Esophagus mucosa (tissue), 1 donor: ENCODE measurements at places on chromosomes 13 and 19. TPM values are rescaled to one million over a fixed set of nuclear protein-coding genes. Genes with fewer than 3 reads are reported as not detected.

DNA sequence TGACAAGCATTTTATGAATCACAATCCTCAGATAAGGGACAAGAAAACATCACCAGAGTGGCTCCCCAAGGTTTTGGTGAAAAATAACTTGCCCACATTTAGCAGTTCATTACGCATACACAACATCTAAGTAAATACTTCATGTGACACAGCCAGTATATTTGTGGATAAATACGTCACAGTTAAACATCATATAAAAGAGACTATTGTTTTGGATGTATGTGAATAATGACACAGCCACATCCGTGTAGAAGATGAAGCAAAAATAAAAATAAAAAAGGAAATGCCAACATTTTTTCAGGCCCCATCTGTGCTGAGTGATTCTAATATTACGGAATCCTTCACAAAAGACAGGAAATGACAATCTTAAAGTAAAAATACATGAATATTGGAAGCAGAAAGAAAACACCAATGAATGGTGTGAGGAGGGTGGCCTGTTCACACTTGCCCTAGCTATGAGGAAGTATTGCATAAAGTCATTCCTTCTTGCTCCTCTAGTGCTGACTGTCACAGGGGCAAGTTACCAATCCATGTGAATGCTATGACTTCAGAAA, 457.1 kb downstream of the KLF12 start:
- ATAC-seq, result peak; percentile 94

GRCh38 chr13:111516712-111517640, 196.5 kb downstream of the TEX29 start:
- ATAC-seq, result no peak

- ATAC-seq, result no peak
These were observed 117.8 kb downstream of the RAB20 start for GRCh38 chr13:110443622-110444225.

- no peak for ATAC-seq
These were observed 66.0 kb downstream of the EPS15L1 start for GRCh38 chr19:16405797-16406196.

- no peak for ATAC-seq
These were observed 980 bp downstream of the BCKDHA start for GRCh38 chr19:41398598-41398997.

- ATAC-seq, result no peak
These were observed 3.2 kb upstream of the PDE4C start for GRCh38 chr19:18229474-18229873.

- peak; percentile 71 for ATAC-seq
These were observed 27.9 kb upstream of the KLF2 start for GRCh38 chr19:16296713-16297112.

GRCh38 chr19:3323026-3323425, 43.4 kb upstream of the NFIC start:
- no peak for ATAC-seq

DNA sequence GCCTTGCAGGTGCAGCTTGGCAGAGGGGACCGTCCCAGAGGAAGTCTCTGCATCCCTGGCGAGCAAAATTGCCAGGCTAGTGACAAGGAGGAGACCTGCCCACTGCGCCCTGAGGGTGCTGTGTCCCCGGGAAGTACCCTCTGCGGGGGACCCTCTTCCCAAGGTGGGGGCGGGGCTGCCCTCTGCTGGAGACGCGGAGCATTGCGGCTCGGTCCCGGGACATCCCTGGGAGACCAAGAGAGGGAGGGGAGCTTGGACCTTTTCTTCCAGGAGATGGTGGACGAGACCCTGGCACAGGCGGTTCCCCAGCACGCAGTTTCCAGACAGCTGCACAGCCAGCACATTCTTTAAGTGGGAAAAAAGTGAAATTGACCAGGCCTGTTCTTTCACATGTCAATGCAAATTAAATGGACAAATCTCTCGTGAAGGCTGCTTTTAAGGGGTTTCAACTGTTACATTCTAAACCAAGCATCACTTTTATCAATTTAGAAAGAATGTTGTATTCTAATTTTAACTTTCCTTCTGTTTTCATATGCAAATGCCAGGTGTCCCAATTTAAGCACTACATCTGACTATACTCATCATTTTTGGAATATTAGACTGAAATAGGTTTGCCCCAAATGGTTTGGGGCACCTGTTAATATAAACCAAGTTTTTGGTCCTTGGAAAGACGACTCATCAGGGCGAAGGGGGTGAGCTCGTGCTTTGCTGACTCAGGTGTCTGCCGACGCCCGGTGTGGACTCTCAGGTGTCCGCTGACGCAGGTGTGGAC, 60.7 kb downstream of the MCF2L start:
- ATAC-seq, result no peak

GGACT gene
- 3.6 TPM for total RNA-seq

CGB2 gene
- not detected for total RNA-seq

IFNL1 gene
- total RNA-seq, result not detected

FARSA gene
- 46.6 TPM for total RNA-seq
